ENCODE measurements at places on chromosomes 1 and 21. TPM values are rescaled to one million over a fixed set of nuclear protein-coding genes. Genes with fewer than 3 reads are reported as not detected.
A peak's percentile ranks its signal among the peaks of the same experiment; 100 is the strongest.

DNA sequence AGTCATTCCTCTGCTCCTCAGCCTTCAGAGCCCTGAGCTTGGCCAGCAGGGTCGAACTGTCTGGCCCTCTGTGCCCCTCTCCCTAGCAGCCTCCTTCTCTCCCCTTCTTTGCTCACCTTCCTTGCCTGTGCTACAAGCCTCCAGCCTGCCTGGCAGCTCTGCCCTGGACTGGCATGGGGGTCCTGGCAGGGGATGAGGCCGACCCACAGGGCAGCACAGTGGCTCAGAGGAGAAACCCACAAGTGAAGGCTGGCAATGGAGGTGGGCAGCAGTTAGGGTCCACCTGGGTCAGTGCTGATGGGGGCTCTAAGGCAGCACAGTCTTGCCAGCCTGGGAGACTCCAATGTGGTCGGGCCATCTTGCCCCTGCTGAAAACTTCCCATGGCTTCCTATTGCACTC lies 274.2 kb downstream of the GRIK3 start:
- DNase-seq = no peak

DNA sequence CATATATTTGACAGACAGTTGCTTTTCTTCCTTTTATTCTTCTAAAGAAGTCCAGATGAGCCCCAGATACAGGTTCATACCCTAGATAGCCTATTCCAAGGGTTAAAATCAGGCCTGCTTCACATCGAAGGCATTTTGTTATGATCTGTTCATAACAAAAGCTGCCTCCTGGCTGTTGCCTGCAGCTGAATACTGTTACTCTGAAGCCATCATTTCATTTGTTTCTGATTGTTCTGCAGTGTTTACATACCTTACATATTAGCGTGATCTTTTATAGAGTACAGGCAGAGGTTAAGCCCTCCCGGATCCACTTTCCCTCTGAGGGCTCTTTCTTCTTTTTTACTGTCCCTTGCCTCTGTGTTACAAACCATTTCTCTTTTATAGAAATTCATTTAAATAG lies 219.0 kb upstream of the HOOK1 start:
- no peak for DNase-seq

GRCh38 chr1:13812456-13813397 lies 112.7 kb downstream of the PRDM2 start:
- no peak for DNase-seq

DNA sequence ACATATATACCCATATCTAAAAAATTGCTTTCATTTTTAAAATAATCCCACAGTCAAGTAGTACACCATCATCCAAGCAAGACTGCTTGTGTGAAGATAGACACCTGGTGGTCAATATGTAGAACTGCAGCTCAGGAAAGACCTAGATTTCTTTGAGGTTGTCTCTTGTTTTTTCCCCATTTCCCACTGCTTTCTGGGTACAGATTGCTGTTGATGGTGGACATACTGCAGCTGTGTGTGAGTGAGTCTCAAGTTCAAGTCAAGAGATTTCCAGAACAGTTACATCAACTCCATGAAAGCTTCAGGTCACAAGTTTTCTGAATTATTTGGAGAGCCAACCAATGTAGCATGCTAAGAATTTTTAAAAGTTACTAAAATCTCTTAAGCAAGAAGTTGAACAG lies 306.4 kb downstream of the DUSP10 start:
- no peak for DNase-seq

DNA sequence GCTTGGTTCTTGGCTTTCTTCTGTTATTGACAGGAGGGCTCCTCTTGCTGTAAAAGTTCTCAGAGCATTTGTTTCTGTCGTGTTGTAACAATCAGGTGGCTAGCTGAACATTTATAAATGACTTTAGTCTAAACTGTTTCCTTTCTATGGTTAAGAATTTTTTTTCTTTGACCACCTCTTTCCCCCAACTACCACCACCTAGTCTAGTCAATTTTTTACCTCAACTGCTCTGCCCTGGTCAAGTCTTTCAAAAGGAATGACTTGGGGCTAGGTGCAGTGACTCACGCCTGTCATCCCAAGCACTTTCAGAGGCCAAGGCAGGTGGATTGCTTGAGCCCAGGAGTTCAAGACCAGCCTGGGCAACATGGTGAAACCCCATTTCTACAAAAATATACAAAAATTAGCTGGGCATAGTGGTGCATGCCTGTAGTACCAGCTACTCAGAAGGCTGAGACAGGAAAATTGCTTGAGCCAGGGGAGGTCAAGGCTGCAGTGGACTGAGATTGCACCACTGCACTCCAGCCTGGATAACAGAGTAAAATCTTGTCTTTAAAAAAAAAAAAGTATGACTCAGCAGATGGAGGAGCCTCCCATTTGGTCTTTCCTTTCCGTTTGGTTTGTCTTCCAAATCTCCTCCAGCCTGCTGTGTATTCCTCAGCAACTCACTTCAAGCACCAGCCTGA lies 40.7 kb downstream of the MAP3K21 start:
- no peak for DNase-seq

DNA sequence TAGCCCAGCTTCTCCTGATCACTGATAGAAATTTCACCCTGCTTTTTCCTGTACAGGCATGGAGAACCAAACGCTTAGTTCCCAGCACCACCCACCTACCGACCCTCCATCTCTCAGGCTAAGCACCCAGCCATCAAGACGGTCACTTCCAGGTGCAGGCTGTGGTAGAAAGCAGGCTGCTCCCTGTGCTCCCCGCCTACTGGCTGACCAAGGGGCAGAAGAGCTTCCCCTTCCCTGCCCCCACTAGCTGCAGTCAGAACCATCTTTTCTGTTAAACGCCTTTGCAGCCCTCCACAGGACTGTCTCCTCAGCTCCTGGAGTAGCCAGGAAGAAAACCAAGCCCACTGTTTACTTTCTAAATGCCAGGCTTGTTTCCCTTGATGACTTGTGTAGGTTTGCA lies 23.0 kb downstream of the SPATA46 start:
- DNase-seq = no peak

DNA sequence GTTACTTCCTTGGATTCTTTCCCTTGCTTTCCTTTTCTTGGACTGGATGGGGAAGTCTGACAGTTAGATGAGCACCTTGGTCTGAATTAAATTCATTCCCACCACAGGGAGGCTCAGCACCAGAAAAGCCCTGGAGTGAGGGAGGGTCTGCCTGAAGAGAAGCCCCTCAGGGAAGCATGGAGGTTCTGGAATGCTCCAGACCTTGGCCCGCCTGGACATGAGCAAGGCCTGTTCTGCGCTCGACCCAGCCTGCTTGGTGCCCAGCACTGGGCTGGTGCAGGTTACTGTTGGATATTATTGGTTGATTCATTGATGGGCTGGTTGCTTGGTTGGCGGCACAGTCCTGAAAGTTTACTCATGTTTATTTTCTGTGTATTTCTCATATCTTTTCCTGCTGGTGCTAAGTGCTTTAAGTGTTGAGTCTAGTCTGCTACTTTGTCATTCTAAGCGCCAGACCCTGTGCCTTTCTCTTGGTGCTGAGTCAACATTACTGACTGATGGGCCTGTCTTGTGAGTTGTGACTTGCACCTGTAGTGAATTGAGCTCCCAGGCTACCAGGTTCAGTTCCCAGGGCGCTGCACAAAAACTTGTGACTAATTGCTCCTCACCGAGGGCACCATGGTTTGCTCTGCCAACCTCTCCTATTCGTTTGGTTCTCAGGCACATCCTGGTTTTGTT lies 538.5 kb downstream of the KIF26B start:
- DNase-seq = no peak

GRCh38 chr1:53651356-53651755 lies 87.6 kb downstream of the GLIS1 start:
- DNase-seq = no peak

DNA sequence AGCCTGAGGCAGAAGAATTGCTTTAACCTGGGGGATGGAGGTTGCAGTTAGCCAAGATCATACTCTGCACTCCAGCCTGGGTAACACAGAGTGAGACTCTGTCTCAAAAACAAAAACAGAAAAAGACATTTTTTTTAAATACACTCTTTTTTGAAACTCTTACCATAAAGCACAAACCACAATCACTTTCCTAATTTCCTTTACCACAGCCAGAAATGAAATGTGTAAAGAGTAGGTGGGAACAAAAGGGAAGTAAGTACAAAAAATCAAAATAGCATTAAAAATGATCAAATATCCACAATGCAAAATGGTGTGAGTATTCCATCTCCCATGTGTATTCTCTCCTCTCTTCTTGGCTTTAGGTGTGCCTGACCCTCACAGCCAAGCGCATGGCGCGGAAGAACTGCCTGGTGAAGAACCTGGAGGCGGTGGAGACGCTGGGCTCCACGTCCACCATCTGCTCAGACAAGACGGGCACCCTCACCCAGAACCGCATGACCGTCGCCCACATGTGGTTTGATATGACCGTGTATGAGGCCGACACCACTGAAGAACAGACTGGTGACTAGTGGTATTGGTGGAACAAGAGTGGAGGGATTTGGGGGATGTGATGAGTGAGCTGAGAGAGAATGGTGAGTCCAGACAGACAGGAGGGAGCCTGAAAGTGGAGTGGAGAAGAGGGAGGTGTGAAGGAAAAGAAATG lies 14.9 kb downstream of the ATP1A4 start:
- no peak for DNase-seq

GRCh38 chr1:149993181-149993580 lies 17.3 kb downstream of the OTUD7B start:
- DNase-seq = no peak

GRCh38 chr1:204382714-204383083 lies 23.0 kb upstream of the PLEKHA6 start:
- DNase-seq = no peak

GRCh38 chr1:115137191-115137590 lies 47.9 kb upstream of the TSPAN2 start:
- DNase-seq = no peak

DNA sequence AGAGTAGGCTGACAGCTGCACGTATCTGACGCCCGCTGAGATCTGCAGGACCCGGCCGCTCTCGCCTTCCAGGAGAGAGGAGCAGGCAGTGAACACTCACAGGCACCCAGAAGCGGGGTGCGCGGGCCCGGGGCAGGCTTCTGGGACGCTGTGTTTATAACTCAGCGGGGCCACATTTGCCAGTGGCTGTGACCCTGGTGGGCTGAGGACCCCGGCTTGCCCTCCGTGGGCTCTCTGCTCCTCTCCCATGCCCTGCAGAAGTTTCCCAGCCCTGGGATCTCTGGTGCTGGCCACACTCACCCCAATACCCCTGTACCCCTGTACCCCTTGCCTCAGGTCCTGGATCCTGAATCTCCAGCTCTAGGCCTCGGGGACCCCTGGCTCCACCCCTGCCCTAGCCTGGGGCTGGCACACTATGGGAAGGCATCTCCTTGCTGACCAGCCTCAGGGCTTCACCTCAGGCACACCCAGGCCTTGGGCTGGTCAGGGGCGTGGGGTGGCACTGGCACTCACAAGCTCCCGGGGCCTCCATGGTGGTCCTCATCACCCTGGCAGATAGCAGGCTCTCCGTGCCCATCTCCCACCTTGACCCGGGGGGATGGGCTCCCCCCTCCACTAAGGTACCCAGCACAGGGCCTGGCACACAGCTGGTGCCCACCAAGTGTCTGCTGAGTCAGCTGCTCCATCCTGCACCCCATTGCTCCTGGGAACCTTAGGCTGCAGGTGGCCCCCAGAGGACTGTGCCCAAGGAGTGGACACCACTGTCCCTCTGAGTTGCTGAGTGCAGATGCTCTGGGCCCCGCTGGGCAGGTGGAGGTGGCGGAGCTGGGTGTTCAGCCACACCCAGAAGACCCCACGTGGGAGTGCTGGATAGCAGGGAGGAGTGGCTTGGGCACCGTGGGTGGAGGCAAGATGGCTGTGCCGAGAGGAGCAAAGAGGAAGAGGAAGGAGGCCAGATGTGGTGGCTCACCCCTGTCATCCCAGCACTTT lies 32.4 kb downstream of the MORN1 start:
- no peak for DNase-seq

DNA sequence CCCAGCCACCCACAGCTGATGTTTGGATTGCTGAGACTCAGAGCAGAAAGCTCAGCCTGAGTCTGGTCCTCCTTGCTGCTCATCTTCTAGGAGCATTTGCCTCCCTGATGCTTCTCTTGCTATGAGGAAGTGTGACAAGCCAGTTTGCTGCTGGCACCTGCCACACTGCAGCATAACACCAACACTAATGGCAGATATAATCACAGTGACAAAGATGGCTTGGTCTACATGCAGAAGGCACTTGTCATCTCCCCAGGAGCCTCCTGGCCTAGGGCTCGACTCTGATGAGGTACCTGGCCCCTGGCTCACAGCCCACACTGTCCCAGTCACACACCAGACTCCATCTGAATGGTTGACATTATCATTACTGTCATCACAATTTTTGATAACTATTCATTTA lies 13.9 kb upstream of the PSMB2 start:
- DNase-seq = no peak

DNA sequence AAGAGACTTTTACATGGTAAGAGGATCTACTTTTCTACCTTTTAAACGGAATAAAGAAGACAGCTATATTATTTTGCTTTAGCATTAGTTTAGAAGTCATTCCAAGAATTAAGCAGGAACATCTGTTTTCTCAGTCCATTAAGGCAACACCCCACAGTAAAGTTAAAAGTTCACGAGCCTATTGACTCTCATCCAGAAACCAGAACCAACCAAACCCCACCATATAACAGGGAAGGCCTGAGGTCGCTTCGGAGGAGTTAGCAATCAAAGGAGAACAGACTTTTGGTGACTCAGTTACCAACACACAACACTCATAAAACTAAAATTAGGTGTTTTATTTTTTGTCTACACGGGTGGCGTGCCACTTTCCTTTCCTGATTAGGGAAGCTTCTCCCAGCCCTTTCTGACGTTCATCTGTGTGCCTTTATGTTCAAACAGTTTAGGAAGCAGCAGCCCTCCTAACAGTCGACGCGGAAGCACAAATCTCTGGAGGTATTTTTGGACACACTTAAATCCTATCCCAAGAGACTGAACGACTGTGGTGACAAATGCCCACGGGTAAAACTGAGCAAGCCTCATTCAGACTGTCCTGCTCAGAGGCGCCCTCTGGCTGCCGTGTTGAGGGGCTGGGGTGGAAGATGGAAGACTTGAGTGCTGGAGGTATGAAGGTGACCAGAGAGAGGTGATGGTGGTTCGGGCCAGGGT lies 8.6 kb upstream of the PLA2G2C start:
- peak; percentile 13 for DNase-seq

DNA sequence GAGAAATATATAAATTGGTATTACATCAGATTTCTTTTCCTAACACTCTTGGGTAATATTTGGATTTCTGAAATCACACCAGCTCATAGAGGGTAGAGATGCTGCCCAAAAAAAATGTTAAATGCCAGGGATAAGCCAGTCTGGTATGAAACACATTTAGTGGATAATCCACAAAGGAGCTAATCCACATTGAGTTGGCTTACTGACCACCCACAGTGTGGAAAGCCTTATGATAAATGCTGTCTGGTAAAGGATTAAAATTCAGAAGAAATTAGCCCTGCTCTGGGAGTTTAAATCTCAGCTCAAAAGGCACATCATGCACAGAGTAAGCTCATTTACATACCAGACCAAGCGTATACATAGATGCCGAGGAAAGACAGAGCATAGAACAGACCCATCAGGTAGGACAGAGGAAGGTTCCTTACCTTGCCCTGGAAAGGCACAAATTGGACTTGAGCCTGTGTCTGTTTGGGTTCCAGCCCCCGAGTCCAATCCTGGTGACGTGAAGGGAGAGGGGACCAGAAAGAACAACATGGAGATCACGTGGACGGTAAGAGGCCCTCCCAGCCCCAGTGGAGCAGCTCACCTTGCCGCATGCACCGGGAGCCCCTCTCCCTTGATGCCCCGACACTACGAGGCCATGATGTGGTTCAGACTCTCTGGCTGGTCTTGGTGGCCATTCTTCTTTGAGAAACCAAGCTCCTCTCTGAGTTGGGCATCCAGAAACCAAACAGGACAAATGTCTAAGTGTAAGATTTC lies 62.9 kb upstream of the CNTN2 start:
- DNase-seq = no peak

COL8A2 gene
- 0.08 TPM for total RNA-seq

SPRR2E gene
- not detected for total RNA-seq

TSPAN1 gene
- total RNA-seq = 0.18 TPM

HSD3B1 gene
- total RNA-seq = not detected

THEMIS2 gene
- total RNA-seq = 58.7 TPM

CDC42 gene
- total RNA-seq = 302 TPM

RAB42 gene
- total RNA-seq = 0.72 TPM
